Nucleus accumbens (tissue), 56 donors: ENCODE measurements at places on chromosomes 4 and X.
A peak's percentile ranks its signal among the peaks of the same experiment; 100 is the strongest.

DNA sequence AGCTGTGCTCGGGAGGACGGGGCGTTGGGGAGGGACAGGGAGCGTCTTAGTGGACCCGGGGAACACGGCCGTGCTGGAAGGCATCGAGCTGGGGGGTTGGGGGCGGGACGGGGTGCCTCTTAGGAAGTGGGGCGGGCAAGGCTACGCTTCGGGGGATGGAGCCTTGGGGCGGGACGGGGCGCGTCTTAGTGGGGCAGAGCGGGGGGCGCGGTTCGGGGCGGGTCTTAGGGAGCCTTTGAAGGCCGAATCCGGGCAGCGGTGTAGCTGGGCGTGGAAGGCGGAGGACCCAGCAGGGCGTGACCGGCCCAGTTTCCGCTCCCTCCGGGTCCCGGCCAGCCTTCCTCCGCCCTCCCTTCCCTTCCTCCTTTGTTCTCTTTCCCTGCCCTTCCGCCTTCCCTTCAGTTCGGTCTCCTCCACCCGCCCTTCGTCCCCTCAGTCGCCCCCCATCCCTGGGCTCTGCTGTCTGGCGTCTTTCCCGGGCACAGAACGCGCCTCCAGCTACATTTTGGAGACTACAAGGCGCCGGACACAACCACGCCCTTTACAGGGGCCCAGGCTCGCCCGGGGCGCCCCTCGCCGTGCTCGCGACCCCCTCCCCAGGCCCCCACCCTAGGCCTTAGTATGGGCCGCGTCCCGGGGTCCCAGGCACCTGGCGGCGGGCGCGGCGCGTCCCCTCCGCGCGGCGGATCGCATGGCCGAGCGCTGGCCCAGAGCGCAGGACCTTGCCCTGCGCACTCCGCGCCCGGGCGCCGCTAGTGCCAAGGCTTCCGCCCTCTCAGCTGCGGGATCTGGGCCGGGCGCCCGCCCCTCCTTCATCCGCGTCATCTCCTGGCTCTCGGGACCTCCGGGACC, at the start of gene ARSD:
Gene ARSD, minus strand, starts transcription at position 757 of the 852 bp plus-strand sequence. Its CDS starts 64 bp downstream, at position 693.
- no peak for DNase-seq

- peak; percentile 13 for DNase-seq
Observed at GRCh38 chr4:20251796-20252655, at the start of gene SLIT2. Gene SLIT2, plus strand, starts transcription at chr4:20251905. Its CDS starts 1,911 bp downstream, at chr4:20253816.

GRCh38 chr4:75158451-75158850, 225.5 kb downstream of the PARM1 start:
- DNase-seq, result no peak

DNA sequence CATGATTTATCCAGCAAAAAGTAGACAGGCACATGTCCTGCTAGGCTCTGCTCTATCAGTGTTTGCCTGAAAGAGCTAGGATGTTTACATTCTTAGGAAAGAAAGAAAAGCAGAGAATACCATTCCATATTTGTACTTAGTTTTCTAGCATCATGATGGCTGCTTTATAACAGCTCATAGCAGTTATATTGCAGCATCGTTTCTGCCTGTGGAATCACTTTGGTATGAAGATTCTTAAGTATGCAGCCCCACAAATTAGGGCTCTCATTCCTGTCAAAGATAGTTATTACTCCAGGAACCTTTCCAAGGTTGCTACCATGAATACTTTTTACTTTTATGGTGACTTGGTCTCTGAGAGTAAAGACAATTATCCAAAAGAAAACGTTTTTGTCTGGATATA, 119.0 kb upstream of the MYOZ2 start:
- no peak for DNase-seq

GRCh38 chrX:153446950-153447580, 1.2 kb upstream of the TREX2 start:
- DNase-seq, result no peak

DNA sequence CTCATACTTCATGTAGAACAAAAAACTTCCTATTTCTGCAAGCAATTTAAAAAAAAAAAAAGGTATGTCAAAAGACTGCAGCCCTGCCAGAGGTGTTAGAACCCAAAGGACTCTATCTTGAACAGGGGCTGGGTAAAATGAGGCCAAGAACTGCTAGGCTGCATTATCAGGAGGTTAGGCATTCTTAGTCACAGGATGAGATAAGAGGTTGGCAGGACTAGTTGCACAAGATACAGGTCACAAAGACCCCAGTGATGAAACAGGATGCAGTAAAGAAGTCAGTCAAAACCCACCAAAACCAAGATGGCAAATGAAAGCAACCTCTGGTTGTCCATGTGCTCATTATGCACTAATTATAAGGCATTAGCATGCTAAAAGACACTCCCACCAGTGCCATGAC, 104.1 kb downstream of the ANOS1 start:
- no peak for DNase-seq

DNA sequence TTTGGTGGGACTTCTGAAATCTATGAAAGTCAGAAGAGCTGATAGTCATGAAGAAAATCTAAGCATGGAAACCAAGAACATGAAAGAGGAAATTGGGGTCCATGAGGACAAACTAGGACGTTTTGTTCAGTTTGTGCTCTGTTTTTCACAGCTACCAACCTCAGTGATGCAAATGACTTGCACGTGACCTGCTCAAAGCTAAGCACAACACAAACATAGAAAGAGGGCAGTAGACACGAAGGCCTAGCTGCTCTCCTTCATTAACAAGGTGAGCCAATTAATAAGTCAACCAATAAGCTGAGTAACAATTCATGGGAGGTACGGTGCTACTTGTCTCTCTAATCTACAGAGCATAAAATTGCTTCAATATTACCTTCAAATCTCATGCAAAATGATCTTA, 684.1 kb downstream of the TRAM1L1 start:
- DNase-seq, result no peak

DNA sequence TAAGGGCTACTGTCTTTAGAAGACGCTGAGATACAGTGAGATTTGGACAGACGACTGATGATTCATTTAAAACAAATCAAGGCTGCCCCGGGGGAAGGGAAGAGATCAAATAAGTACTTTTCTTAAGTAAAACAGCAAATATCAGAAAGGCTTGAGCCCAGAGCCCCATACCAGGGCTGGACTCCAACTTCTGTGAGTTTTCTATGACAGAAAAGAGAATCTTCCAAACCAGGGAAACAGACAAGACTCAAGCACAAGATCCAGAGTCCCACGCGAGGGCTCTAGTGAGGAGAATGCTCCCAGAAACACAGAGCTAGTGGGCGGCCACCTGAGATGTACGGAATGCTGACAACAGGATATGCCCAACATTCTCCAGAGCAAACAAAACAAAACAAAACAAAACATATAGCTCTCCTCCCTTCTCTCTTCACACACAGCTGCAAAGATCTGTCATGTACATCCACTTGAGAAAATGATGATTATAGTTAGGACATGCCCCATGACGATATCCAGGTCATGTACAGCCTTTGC, 13.1 kb downstream of the ACSL1 start:
- no peak for DNase-seq

GRCh38 chrX:85243761-85244449, at the start of the genes SATL1 and ZNF711:
Gene SATL1, minus strand, starts transcription at chrX:85243779. Its CDS starts 134,811 bp downstream, at chrX:85108968.
Gene ZNF711, plus strand, starts transcription at chrX:85243991. Its CDS starts 3,582 bp downstream, at chrX:85247573.
- peak; percentile 19 for DNase-seq

GRCh38 chr4:183599690-183600089, 59.3 kb downstream of the RWDD4 start:
- DNase-seq, result no peak

DNA sequence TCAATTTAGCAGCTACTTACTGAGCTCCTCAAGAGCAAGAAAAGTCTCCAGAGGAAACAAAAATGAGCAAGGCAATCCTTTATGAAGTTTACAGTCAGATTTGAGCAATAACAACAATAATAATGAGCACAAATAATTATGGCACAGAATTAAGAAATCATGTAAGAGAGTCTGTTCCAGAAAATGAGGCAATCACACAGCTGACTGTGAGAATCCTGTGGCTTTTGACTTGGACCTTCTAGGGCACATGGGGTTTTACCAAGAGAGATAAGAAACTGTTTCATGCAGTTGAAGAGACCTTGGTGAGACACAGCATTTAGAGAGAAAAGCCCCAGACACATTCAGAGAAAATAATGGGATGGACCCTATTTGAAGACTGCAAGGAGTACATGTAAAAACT, 362.6 kb upstream of the MAGEB2 start:
- no peak for DNase-seq

DNA sequence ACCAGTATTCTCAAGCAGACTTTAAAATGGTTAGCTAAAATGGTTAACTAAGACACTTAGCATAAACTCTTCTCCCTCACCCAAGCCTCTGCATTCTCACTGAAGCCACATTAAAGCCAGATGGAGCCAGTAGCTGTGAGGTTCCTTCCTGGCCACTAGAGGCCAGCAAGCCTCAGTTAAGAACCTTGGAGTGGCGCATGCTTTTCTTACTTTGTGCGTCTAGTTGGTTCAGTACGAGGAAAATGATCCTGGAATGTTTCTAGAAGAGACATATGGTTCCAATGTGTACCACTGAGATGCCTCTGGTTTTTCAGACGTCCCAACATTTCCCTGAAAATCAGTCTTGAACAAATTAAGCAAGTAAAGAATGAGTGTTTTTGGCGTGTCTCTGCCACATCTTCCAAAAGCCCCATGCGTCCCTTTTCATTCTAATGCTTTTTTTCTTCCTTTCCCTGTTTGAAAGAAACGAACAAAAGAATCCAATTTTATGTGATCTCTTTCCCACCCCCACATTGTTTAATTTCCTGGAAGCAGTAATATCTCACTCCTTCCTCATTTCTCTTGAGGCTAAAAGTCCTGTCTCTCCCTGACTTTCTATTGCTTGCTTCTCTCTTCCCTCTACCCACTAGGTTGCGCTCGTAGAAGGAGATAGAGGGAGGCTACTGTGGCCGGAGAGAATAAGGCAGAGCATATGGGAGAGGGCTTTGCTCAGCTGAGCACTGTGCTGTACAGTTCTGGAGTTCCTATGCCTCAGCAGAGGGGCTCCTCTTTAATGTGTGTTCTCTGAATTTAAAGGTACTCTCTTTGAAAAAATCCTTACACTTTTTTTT, 82.9 kb upstream of the TAB3 start:
- no peak for DNase-seq

GRCh38 chr4:82988323-82988832, 22.2 kb downstream of the LIN54 start:
- no peak for DNase-seq

GRCh38 chr4:101418055-101418454, 70.7 kb upstream of the PPP3CA start:
- no peak for DNase-seq

GRCh38 chr4:136392576-136392975, 1139.7 kb downstream of the PCDH18 start:
- no peak for DNase-seq

DNA sequence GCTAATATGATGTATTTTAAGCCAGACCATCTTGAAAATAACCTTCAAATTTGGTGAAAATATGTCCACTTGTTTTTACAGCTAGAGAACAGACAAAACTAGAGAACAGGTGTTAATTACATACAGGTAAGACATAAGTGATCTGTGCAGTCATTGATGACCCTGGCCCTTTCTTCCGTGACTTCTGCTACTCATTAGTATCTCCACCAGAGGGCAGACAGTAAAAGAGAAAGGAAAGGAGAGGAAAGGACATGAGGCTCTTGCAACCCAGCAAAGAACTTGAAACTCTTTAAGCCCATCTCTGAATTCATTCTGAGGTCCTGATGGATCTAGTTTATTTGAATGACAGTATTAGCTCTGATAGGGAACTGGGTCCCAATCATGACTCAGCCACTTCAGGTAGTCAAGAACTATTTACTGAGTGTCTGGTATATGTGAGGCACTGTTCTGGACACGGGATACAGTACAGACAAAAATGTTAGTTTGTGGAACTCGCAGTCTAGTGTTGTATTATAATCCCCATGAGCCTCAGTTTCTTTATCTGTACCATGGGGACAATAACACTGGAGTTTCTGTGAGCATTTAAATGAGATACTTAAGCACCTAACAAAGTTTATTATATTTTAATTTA, 121.0 kb upstream of the TEX13D start:
- no peak for DNase-seq

- no peak for DNase-seq
Observed at GRCh38 chrX:132775263-132775823, 183.1 kb downstream of the HS6ST2 start.

DNA sequence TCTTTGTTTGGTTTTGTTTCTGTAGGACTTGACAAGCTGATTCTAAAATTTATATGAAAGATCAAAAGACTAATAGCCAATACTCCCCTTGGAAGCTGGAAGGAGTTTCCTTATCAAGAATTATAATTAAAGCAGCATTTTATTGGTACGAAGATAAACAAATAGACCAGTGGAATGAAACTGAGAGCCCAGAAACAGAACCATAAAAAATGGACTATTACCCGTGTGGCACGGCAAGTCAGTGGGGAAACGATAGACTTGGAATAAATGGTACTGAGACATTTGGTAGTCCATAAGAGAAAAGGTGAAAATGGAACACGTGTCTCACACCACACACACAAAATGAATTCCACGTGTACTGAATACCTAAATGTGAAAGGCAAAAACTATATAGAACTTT, 42.4 kb upstream of the CEP135 start:
- DNase-seq, result no peak

GRCh38 chrX:134981910-134982309, 8.9 kb upstream of the SMIM10 start:
- no peak for DNase-seq

DNA sequence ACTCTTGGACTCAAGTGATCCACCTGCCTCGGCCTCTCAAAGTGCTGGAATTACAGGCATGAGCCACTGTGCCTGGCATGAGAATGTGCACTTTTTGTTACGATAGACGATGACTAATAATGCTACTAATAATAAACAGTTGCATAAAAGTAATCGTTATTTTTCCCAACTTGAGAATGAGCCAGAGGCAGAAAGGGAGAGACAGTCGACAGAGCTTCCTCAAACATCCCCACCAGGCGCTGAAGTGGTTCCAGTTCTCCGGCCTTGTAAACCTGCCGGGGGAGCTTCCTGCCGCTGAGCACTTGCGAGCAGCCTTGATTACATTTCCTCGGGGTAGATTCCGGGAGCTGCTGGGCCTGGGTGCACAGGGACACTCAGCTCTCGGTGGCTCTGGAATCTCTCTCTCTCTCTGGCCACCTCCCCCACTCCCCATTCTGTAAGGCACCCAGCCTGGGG, 8.9 kb upstream of the HTRA3 start:
- no peak for DNase-seq

- DNase-seq, result no peak
Observed at GRCh38 chr4:93384887-93385286, 443.7 kb upstream of the ATOH1 start.

GRCh38 chr4:139817657-139818452, 152.2 kb downstream of the MGST2 start:
- DNase-seq, result no peak

DNA sequence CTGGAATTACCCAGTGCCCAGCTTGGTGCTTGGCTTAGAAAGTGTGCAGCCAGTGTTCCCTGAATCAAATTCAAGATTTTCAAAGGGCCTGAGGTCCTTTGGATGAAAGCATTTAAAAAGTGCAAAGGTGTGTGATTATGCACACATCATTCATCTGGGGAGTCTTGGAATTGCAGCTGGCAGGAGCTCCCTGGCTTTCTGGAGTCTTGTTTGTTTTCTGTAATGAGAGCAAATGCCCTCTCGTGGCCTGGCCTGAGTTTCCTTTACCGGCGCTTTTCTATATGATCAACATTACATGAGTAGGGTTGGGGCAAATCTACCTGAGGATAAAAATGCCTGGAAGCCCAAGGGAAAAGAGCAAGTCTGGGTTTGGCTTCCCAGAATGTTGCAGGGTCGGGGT, 24.6 kb upstream of the SORCS2 start:
- no peak for DNase-seq

GRCh38 chrX:37361596-37361995, 12.4 kb downstream of the PRRG1 start:
- DNase-seq, result no peak
